ENCODE measurements at places on chromosomes 1 and 21. TPM values are rescaled to one million over a fixed set of nuclear protein-coding genes. Genes with fewer than 3 reads are reported as not detected.

The FBLIM1 gene
- total RNA-seq, result not detected

The ANGPTL1 gene
- total RNA-seq, result not detected

The KRTAP25-1 gene
- total RNA-seq, result not detected

The RPS6KA1 gene
- total RNA-seq, result 117 TPM

Data from naive thymus-derived CD4-positive, alpha-beta T cell (primary cell).